ENCODE measurements at places on chromosomes 11 and 22.

- DNase-seq: no peak
These were observed 554.3 kb upstream of the LRRC4C start for GRCh38 chr11:42013656-42014201.

DNA sequence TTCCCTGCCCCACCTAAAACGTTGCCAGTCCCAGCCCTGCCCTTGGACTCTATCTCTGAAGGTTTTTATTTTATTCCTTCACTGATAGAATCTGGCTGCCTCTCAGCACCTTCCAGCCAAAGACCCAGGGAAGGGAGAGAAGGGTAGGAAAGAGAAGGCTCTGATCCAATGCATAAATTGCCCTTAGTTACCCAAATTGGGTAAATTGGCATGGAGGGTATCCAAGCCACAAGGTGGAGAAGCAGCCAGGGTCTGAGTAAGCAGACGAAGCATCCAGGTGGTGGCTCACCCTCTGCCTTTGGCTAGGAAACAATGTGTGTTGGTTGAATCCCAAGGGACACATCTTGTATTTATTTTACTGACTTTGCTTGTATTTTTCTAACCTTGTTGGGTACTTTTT is 89.0 kb downstream of the FEZ1 start:
- no peak for DNase-seq

DNA sequence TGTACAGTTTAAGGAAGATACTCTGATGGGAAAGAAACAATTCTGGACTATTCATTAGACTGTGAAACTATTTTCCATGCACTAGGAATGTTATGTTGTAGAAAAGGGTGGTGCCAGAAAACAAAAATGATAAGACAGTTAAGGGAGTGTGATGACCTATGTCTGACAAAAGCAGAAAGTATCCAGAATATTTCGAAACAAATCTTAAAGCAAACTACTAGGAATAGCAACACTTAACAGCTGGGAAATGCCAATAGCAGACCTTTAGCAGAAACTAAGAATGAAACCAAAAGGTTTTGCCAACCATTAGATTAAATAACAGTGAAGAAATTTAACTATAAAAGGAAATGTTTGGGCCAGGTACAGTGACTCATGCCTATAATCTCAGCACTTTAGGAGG is 3.3 kb upstream of the ARHGAP20 start:
- DNase-seq: no peak

DNA sequence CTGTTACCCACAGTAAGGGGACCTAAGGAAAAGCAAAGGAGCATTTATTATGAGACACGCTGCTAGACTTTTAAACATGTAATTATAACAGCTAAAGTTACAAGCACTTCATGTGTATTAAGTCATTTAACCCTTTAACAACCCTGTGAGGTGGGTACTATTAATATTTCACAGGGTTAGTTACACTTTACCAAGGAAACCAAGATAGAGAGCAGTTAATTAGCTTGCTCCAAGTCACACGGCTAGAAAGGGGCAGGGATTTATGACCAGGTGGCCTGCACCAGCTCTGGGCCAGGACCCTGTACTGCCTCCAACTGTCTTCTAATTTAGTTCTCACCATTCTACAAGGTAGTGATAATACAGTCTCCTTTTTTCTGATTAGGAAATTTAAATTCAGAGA is 74.9 kb downstream of the RPL27A start:
- DNase-seq: no peak

DNA sequence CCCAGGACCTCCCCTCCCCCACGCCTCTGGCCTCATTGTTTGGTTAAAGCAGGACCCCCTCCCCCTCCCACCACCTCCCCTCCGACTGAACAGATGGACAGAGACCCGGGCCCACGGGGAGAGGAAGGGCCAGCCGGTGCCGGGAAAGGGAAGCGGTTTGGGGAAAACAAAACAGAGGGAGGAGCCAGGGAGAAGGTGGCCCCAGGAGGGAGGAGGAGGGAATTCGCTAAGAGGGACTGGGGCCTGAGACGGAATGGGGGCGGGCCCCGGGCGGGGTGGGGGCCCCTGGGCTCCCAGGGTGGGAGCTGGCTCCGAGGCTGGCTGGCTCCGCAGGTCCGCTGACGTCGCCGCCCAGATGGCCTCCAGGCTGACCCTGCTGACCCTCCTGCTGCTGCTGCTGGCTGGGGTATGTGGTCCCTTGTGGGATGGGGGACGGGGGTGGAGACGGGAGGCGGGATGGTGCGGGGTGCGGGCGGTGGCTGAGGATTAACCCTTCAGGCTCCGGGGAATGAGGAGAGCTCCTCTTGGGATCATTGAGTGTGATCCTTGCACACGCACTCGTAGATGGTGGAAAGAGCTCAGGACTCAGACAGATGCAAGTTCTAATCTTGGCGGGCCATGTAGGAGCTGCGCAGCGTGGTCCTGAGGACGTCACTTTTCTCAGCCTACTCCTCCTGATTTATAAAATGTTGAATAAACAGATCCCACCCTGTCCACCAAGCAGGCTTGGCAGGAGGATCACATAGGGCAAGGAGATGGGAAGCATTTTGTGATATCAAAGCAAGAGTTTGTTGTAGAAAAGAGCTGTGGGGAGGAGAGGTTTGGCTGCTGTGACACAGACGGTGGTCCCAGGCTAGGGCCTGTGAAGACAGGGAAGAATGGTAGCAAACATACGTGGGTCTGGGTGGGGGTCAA is 688 bp downstream of the SERPING1 start:
- DNase-seq: no peak

GRCh38 chr22:28074526-28074925 is 155.5 kb upstream of the PITPNB start:
- DNase-seq: no peak

- no peak for DNase-seq
These were observed 384.7 kb downstream of the DCDC1 start for GRCh38 chr11:30984827-30985226.

DNA sequence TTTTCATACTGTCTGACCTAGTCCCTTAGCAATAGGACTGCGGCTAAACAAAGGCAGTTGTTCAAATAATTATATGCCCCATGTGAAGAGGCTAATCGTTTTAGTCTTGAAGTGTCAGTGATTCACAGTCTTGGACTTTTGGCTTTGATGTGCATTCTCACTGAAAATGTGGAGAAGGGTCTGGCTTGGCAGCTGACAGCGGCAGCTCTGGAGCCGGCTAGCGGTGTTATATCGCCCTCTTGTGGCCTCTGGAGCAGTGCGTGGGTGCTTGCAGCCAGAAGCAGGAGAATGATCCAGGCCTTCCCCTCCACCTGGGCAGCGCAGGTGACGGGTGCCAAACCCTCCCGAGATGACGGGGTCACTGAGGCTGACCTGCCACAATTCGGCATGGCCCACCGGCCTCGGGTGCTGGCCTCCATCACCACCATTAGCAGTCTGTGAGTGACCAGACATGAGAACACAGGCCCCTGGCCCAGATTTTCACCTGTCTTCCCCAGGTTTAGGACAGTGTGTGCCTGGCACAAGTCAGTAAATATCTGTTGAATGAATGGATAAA is 90.3 kb upstream of the PITPNB start:
- peak; percentile 81 for DNase-seq

GRCh38 chr11:104324276-104324675 is 160.3 kb upstream of the PDGFD start:
- no peak for DNase-seq

DNA sequence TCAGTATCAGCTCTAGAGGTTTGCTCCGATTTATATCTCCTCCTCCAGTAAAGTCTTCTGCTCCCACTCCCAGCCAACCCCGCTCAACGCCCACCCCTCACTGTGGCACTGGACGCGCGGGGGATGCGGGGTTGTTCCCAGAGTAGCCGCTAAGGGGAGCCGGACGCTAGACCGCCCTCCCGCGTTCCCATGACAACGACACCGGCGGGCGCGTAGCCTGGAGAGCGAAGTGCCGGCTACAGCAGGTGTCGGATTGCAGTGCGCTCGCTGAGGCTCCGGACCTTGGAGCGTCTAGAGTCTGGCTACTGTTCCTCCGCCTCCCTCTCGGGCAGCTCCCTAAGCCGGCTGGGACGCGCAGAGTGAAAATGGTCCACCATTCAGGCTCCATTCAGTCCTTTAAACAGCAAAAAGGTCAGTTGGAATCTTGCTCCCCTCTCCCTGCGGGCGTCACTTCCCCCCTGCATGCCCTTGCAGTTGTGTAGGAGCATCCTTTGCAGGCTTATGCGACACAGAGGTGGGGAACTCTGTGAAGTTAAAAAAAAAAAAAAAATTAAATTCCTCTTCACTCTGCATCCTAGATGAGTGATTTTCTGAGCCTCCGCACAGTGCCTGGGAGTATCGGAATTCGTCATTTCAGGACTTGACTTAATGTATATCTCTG is at the start of gene ANO3:
Gene ANO3, plus strand, starts transcription at position 220 of the 661 bp plus-strand sequence. Its CDS starts 146 bp downstream, at position 366.
- peak; percentile 72 for DNase-seq

DNA sequence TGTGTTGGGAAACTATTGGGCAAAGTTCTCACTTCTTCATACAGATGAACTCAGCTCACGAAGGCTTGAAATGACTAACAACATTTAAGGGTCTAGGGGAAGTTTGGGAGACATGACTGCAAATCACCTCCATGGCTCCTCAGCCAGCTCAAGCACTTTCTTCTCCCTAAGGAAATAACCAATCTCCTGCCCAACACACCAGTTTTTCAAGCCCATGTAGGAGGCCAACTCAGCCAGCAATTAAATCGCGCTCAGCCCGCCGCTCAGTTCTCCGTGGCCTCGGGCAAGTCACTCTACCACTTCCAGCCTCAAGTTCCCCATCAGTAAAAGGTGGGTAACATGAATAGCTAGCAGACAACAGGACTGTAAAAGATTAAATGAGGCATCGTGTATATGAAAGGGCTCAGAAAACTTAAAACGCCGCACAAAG is 796 bp downstream of the POLDIP3 start:
- no peak for DNase-seq

DNA sequence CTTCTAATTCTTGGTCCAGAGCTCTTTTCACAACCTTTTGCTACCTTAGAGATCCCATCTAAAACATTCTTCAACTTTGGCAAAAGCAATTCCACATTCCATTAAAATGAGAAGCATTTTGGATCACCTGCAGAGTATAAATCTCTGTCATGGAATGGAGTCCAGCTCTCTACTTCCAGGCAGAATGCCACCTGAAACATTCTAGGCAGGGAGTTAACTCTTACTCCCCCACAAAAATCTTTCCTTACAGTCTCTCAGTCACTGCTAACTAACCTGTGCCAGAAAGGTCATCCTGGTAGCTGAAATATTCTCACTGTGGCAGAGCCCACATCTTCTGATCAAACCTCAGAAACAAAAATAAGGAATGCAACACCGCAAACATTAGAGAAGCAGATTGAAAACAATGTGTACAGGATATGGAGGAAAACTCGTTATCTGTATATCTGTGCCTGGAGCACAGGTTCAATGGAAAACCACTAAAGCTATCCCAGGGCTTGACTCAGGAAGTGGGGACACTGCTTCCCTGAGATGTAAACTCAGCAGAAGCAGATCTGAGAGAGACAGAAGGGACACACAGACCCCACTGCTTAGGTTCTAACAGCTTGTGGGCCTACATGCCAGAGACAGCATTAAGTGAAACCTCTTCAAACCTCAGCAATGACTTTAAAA is 78.9 kb downstream of the KCNC1 start:
- no peak for DNase-seq

- DNase-seq: no peak
These were observed 24.7 kb downstream of the PPME1 start for GRCh38 chr11:74195828-74196227.

- no peak for DNase-seq
These were observed 2.4 kb downstream of the OR52E1 start for GRCh38 chr11:5071799-5072198.

DNA sequence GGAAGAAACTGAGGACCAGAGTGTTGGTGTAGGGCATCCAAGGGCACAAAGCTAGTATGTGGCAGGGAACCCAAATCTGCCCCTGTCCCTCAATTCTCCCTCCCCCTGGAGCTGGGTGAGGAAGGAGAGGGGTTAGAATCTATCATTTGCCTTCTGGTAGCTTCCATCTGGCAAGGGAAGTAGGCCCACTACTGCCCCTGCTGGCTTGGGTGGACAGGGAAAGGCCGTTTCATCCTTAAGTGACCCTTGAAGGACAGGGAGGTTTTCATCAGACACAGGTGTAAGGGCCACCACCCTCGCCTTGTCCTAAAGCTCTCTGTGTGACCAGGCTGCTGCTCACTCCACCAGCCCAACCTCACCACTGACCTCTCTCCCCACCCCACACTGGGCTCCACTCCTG is 22.1 kb downstream of the NECTIN1 start:
- no peak for DNase-seq

DNA sequence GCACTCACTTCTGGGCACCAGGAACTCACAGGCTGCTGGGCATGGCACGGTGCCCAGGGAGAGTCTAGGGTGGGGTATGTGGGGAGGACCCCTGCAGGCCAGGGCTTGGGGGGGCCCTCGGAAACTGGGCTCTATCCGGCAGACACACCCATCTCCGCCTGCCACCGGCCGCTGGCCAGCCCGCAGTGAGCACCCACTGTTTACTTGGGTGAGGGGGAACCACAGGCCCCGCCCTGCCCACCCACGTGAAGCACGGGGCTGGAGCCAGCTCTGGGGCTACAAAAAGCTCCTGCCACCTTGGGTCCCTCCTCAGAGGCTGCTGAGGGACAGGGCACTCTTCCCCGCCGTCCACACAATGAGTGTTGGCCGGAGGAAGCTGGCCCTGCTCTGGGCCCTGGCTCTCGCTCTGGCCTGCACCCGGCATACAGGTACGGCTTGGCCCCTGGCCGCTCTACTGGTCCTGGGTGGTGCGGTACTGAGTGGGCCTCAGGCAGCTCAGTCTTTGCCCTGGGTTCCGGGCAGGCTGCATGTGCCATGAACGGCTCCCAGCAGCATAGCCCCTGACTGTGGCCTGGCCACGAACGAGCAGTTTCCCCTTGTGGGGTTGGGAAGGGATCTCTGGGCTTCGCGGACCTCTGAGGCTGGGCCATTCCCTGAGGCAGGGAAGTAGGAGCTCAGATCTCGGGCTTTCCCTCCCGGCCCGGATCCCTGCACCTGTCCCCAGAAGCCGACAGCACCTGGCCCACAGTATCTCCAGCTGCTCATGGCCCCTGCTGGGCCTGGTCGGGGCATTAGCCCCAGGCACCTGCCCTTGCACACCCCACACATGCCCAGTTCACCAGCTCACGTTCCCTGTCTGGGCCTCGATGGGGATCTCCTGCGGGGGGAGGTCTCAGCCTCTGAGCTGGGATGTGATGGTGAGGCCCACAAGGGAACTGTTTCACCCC is at the start of gene MUC5AC:
Gene MUC5AC, plus strand, starts transcription at position 309 of the 947 bp plus-strand sequence. Its CDS starts 47 bp downstream, at position 356.
- no peak for DNase-seq

All from NCI-H1092 treated with DMSO at 0.1 percent for 48 hours (cell line).